ENCODE measurements at places on chromosomes 3 and 15. TPM values are rescaled to one million over a fixed set of nuclear protein-coding genes. Genes with fewer than 3 reads are reported as not detected.

GRCh38 chr3:122998206-122998605 is 29.4 kb downstream of the SEMA5B start:
- DNase-seq = no peak

The GOLGA8S gene
- polyA plus RNA-seq = 0.03 TPM

The ADPRH gene
- polyA plus RNA-seq = 0.06 TPM

DNA sequence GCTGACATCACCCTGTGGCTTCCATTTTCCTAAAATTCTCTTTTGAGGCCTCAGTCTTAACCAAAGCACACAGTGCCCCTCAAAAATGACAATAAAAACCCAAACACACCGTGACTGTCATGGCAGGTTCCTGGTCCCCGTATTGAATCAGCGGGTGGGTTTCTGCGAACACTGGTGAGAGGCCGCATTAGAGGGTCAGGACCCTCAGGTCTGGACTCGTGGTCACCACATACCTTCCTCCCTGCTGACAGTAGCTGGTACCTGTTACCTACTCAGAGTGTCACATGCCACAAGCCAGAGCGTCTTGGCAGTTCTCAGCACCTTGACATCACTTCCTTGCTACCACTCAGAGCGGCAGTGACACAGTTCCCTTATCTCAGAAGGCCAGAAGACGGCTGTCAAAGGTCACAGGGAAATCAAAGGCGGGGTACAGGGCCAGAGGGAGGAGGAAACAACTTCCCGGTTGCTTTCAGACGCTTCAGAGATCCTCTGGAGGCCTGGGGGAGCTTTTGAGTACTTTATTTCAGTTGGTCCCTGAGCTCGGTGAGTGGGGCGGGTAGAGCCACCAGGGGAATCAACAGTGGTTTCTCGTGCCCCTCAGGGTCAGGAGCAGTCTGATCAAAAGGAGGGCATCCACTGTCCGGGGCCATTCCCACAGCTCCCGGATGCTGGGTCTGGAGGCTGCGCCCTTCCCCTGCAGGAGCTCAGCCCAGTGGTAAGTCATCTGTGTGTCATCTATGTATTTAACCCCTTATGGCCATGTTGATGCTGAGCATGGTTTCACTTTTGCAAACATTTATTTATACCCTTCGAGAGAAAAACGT is at the start of the genes CCR5AS and CCRL2:
TSS of gene CCR5AS (minus strand) at position 279 of the 824 bp plus-strand sequence.
TSS of gene CCRL2 (plus strand) at position 472 of the 824 bp plus-strand sequence. CDS start 821 bp downstream, outside the sequence.
- peak; percentile 69 for DNase-seq

DNA sequence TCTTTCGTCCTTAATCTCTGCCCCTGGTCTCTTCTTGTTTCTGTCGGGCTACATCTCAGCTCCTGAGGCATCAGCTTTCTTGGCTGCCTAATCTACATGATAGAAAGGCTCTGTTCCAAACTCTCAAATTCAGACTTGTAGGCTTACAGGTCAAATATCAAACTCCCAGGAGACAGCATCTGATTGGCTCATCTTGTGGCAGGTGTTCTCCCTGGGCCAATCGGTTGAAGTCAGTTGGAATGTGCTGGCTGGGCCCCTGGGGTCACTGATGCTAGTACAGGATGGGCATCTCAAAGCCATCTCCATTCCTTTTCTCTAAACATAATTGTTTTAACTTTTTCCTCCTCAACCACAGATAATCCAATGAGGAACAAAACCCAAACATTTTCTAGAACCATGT is 198.7 kb downstream of the CNTN3 start:
- DNase-seq = no peak

The ATP13A5 gene
- not detected for polyA plus RNA-seq

GRCh38 chr15:84817466-84818081 is 418 bp downstream of the ALPK3 start:
- no peak for DNase-seq

DNA sequence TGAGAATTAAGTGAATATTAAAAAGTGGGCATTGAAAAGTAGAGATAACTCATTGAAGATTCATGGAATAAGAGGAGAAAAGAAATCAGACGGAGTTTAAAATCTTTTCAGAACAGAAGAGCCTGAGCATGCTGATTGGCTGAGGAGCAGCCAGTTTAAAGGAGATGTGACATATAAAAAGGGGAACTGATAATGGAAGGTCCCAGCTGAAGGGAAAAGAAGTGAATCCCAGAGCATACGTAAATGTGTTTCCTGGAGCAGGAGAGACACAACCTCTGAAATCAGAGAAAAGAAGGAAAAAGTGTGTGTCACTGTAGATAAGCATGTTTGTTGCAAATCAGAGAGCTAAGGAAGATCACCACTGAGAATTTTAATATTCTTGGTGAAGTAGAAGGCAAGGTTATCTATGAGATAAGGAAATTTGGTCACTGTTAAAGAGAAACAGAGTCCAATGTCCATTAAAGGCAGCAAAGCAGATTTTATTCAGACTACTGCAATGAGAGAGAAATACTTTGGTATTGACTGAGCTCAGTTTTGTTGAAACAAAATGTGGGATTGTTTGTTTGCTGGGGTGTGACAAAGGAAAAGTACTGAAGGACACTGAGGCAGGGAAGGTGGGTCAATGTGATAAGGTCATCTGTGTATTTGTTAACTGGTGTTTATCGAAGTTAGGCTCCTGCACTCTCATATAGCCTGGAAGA is 84.6 kb upstream of the WDR72 start:
- no peak for DNase-seq

GRCh38 chr3:140898340-140899180 is 43.1 kb upstream of the SLC25A36 start:
- DNase-seq = peak; percentile 87

- peak; percentile 79 for DNase-seq
Observed at GRCh38 chr3:42101048-42101447, 9.9 kb downstream of the TRAK1 start.

DNA sequence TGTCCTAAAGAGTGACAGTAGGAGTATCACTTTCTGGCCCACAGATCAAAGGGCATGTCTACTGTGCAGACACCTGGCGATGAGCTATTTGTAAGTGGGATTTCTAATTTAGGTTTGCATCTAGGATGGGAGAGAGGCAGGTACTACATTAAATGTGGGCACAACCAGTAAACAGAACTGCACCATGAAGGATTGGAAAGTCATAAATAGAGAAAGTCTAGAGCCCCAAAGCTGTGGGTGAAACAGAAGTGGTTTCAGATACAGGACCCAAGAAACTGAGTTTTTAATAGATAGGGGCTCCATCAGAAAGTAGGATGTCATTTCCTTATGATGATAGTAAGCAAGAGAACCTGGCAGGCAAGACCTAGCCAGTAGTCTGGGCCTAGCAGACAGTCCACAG is 35.2 kb upstream of the SPPL2A start:
- no peak for DNase-seq

DNA sequence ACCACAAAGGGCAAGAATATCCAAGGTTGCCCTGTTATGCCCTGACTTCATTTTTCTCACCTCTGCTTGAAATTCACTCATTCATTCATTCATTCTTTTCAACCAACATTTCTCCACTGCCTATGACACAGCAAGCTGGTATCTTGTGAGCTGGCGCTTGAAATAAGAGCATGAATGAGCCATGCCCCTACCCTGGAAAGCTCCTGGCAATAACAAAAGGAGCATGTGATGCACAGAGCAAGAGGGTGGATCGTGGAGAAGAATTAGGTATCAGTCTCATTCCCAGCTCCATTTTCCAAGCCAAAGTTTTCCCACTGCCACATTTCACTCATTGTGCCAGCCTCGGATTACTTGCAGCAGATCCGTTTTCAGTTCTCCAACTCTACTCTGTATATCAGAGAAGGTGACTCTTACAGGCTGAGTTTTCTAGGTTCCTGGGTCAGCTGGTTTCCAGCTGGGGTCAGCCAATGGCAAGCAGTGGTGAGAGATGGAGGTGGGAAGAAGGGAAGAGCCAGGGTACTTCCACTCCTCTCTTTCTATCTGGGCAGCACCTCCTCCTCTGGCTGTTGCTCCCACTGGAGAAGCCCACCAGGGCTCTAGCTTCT is 144.8 kb downstream of the SUCLG2 start:
- peak; percentile 6 for DNase-seq

DNA sequence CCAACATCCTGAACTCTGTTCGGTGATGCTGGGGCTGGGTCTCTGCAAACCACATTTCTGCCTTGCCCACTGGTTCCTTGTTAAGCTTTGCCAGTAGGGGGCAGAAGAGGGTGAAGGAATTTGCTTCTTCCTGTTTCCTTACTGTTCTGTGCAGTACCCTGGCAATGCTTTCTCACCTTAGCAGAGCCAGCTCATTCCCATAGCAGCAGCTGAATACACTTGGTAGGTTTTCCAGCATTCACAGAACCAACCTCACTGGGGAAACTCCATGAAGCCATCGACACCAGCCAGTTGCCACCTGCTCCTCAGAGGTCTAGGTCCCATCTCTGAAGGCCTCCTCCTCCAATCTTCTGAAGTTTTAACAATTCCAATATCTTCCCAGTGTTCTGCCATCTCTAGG is 308.4 kb downstream of the PDCD6IP start:
- DNase-seq = no peak

DNA sequence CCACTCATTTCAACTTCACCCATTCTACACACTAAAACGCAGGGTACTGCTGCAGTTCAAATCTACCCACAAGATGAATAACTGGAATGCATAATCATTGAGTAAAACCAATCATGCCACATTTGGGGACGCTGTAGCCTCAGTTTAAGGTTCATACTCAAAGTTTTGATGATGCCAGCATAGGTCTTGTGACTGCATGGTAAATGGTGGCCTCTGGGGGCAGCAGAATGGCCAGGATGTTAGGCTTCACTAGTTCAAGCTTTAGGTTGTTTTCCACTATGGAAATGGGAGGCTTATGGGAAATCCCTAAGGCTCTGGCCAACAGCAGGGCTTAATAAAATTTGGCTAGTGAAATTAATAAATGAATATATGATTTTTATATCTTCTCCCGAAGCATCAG is 104.3 kb upstream of the TSC22D2 start:
- no peak for DNase-seq

GRCh38 chr3:178494386-178494785 is 41.9 kb upstream of the KCNMB2 start:
- no peak for DNase-seq

The LINGO1 gene
- 0.05 TPM for polyA plus RNA-seq

- DNase-seq = peak; percentile 49
Observed at GRCh38 chr3:53045518-53046170, at the start of gene SFMBT1. TSS of gene SFMBT1 (minus strand) at chr3:53046073. CDS start at chr3:52969128, 76,945 bp downstream.

- DNase-seq = no peak
Observed at GRCh38 chr3:101719604-101720185, 4.7 kb upstream of the CEP97 start.

The WDR93 gene
- polyA plus RNA-seq = not detected

GRCh38 chr3:144437989-144438388 is 466.4 kb downstream of the DIPK2A start:
- DNase-seq = no peak

GRCh38 chr3:177447938-177448337 is 250.7 kb upstream of the TBL1XR1 start:
- no peak for DNase-seq

- no peak for DNase-seq
Observed at GRCh38 chr3:152857082-152857481, 22.2 kb downstream of the P2RY1 start.
